ENCODE measurements at places on chromosomes 12 and 14.

DNA sequence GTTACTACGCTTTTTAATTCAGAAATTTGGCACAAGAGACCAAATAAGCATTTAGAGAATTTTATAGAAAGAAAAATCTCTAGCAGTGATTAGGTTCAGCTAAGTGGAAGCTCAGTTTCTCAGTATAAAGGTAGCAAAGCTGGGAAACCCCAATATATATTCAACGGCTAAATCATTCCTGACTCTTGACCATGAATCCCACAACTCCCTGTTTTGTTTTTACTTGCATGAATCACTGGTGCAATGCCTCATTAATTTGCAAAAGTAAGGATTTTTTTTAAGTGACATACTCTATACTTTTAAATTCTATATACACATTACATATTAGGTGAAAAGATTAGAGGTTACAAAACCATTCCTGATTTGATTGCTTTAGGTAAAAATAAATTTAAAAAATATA, 74.3 kb upstream of the PLEKHG7 start:
- DNase-seq, result no peak

GRCh38 chr14:21631084-21631483, 3.7 kb downstream of the OR10G2 start:
- DNase-seq, result no peak

GRCh38 chr14:79967453-79967852, 243.9 kb downstream of the DIO2 start:
- no peak for DNase-seq

DNA sequence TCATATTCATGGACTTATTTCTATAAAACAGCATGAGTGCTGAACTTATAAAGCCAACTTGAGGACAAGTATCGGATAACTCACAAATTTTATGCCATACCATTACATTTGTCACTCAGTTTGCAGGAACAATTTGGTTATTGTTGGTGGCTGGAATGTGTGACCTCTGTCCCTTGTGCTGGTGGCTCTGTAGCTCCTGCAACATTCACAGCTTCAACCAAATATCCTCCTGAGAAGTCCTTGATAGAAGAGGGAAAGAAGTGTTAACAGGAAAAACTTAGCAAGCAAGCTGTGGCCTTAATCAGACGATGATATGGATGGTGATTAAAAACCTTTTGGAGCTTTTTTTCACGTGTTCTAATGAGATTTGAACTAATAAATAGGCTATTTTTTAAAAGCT, 61.0 kb upstream of the DNM1L start:
- no peak for DNase-seq
